Type B pancreatic cell (in vitro differentiated cells): ENCODE measurements at places on chromosomes 1 and 21.

DNA sequence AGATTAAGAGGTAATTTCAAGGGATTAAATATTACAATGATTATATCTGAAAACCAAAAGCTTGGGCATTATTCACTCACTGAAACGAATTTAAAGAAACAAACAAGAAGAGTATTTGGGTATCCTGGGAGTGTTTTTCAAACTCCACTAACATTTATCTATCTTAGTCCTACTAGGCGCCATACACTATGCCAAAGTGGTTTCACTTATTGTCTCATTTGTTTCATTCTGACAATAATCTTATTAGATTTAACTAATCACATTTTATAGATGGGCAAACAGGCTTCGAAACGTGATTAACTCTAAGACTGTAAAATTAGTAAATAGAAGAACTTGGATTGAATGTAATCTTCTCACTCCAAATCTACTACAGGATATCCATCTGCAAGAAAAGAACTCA is 25.4 kb downstream of the ASH1L start:
- DNase-seq = no peak

DNA sequence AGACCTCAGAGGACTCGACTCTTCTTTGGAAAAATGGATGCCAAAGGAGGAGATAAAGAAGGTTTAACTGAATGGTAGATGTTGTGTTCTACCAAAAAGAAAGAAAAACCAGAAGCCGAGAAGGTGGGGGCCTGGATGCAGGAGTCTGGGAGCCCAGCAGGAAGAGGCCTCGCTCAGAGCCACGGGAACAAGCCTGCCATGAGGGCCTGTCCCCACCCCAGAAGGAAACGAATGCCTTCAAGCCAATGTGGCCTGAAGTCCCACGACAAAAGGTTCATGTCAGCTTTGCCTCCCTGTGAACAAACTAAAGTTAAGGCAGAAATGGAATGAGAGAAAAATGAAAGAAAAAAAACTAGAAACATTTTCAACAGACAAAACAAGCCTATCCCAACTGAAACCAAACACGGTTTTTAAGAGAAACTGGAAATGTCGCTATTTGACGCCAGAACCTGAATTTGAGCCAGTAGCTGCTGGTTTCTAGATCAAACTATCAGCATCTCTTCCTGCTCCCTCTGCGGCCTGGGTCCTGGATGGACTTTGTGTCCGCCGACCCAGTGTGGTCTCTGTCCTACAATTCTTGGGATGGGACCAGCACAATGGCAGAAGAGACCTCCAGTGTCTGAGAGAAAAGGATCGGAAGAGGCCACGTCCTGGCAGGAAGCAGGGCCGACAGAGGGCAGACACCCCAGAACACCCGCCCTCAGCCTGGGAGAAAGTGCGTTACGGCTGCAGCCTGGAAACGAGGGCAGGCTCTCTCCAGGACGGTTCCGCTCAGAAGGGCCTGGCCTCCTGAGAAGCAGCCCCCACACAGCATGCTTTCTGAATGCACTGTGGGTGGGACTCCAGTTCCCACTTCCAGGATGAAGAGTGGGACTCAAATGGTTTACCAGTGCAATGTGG is 35.2 kb downstream of the SLC45A1 start:
- DNase-seq = no peak

DNA sequence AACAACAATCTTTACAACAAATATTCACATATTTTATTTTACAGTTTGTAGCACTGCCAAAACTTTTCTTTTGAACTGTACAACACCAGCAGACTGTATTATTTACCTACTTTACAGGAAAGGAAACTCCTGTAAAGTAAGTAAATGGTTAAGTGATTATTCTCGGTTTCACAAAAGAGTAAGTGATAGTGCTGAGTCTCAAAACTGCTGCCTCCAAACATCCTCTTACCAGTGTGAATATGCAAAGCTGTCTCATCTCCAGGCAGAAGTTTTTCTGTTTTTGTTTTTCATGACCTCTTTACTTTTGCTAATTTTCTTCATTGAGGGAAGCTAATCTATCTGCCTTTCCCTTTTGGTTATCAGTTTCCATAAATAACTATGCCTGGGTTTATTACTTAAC is 286.7 kb downstream of the SRGAP2C start:
- DNase-seq = no peak

- DNase-seq = no peak
These were observed 104.1 kb downstream of the NTNG1 start for GRCh38 chr1:107244709-107245500.

DNA sequence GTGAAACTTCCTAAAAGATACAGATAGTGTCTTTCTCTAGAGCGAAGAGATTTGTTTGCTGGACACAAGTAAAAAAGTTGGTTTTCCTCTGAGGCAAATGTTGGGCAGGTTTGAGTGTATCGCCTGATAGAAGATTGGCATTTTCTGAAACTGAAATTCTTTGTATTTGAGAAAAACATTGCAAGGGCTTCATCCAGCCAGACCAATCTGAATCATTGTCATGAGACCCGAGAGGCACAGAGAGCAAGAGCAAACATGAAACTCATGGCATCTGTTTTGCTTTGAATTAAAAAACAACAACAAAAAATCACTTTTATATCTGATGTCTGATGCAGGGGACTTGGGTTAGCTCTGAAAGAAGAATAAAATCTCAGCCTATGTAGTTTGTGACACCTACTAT is 379.3 kb upstream of the NCAM2 start:
- DNase-seq = no peak

DNA sequence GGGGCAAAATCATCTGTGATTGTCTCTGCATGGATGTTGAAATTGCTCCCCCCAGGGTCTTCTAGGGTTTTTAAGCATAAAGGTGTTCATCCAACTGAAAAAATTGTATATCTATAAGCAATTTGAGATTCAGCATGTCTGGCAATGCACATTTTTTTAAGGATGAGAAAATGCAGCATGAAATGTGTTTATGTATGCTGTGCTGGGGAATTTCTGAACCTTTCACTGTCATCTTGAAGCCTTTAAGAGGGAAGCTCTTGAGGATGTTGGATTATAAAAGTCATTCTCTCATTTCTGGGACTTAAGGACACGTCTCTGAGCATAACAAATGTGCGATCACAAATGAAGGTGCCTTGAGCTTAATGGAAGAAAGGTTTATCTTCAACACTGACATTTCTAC is 9.4 kb downstream of the OVAAL start:
- DNase-seq = no peak

DNA sequence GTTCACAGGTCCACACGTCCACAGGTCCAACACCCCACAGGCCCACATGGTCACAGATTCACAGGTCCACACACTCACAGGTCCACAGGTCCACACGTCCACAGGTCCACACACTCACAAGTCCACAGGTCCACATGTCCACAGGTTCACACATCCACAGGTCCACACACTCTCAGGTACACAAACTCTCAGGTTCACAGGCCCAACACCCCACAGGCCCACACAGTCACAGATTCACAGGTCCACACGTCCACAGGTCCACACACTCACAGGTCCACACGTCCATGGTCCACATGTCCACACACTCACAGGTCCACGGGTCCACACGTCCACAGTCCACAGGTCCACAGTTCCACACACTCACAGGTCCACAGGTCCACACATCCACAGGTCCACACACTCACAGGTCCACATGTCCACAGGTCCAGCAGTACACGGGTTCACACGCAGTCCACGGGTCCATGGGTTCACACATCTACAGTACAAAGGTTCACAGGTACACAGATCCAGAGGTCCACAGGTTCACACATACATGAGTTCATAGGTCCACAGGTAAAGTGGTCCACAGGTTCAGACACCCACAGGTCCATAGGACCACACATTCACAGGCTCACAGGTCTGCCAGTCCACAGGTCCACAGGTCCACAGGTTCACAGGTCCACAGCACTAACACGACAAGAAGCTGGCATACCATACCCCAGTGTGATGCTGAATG is 39.3 kb upstream of the COL6A2 start:
- peak; percentile 42 for DNase-seq

DNA sequence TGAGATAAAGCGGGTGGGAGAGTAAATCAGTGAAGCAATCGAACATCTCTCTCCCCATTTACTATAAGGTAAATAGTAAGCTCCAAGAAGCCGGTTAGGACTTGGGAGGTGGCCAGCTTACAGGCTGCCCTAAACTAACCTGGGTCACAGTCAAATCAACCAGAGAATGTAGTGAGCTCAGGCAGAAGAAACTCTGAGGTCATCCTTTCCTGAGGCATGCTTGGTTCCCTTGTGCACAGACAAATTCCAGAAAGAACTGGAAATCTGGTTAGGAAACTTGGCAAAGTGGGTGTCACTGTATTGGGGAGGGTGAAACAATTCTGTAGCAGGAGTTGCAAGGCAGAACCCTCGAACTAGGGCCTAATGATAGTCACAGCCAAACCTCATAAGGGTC is 72.5 kb downstream of the NTMT2 start:
- DNase-seq = no peak

DNA sequence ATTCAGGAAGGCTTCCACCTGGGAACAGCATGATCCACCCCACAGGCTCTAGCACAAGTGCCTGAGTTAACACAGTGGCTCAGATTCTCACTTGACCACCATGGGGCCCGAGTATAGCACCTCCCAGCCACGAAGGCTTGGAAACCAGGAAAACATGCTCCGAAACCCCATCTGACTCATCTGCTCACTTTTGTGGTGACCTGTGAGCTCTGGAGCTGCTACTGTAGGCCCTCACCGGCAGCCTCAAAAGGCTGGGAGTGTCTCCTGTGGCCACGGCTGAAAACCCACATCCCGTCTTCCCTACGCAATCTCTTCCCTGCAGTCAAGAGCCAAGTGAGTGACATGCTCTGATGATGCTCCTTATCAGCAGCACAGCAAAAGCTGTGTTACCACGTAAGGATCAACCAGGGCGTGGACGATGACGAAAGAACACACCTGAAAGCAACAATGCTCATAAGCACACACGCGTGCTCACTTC is 81.4 kb downstream of the TGFBR3 start:
- no peak for DNase-seq

- DNase-seq = no peak
These were observed 198.4 kb upstream of the VAMP3 start for GRCh38 chr1:7572654-7573152.

GRCh38 chr1:106226550-106226949 is 829.9 kb upstream of the PRMT6 start:
- DNase-seq = no peak

GRCh38 chr1:113014508-113014907 is 58.5 kb upstream of the LRIG2 start:
- DNase-seq = no peak
